NCI-H1048 (cell line): ENCODE measurements at places on chromosomes 12 and 14.
A peak's percentile ranks its signal among the peaks of the same experiment; 100 is the strongest.

- DNase-seq, result no peak
Measured at GRCh38 chr12:69108037-69108436, 131.3 kb upstream of the CPSF6 start.

- DNase-seq, result no peak
Measured at GRCh38 chr14:33812181-33812580, 138.7 kb downstream of the EGLN3 start.

GRCh38 chr12:71636704-71637115 lies 26.9 kb downstream of the ZFC3H1 start:
- DNase-seq, result peak; percentile 13

- DNase-seq, result no peak
Measured at GRCh38 chr12:23488130-23488529, 461.3 kb downstream of the SOX5 start.

DNA sequence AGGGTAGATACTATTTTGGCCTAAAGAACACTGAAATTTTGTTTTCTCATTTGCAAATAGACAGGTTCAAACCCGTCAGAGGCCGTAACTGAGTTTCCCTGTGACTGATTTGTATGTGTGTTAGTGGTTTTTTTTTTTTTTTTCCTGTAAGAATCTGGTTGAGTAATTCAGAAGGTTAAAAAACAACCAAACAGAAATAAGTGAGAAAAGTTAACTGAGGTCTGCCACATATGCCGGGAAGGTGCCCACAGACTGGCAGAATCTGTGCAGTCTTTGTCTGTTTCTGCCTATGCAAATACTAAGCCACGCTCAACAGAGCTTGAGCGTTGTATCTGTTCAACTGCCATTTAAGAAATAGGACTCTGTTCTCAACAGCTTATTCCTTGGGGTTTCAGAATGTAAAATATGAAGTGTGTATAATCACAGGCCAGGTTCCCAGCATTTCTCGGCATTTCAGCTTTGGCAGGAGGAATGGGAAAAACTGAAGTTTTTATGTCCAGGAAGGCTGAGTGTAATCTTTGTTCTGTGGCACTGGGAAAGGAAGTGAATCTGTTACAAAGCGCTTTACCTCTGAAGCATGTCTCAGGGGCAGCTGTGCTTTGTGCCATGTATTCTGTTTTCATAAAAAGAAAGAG lies 181.9 kb downstream of the PRKCH start:
- no peak for DNase-seq

GRCh38 chr12:104713444-104713843 lies 244.6 kb downstream of the SLC41A2 start:
- no peak for DNase-seq

DNA sequence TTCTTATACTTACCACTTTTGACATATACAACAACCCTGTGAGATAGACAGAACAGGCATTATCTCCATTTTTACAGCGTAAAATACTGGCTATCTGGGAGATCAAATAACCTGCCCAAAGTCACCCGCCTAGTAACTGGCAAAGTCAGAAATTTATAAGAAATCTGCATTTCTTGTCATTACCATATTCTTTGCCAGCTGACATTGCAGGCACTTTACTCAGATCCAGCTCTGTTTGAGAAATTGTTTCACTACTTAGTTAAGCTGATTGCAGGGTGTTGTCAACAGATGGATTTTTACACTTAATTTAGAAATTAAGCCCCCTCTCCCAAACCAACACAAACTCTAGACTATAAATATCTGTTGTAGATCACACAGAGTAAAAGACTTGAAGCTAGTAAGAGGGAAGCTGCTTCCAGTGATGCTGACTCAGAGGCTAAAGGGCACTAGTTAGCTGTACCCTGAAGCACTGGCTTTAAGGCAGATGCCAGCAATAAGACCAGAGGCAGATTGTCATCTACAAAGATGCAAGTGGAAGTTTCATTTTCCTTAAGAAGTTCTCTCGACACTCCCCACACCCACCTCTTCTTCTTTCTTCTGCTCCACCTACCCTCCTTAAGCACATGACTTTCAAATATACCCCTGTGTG lies 153.1 kb downstream of the ANO6 start:
- no peak for DNase-seq
